ENCODE measurements at places on chromosomes 2 and 18.

GRCh38 chr2:168552450-168552856, 96.4 kb downstream of the CERS6 start:
- DNase-seq, result no peak

- no peak for DNase-seq
Measured at GRCh38 chr2:45011121-45011520, 1.9 kb upstream of the SIX2 start.

- DNase-seq, result no peak
Measured at GRCh38 chr2:239216614-239217273, 184.1 kb downstream of the HDAC4 start.

GRCh38 chr2:19540739-19541525, 182.5 kb upstream of the OSR1 start:
- DNase-seq, result peak; percentile 67

DNA sequence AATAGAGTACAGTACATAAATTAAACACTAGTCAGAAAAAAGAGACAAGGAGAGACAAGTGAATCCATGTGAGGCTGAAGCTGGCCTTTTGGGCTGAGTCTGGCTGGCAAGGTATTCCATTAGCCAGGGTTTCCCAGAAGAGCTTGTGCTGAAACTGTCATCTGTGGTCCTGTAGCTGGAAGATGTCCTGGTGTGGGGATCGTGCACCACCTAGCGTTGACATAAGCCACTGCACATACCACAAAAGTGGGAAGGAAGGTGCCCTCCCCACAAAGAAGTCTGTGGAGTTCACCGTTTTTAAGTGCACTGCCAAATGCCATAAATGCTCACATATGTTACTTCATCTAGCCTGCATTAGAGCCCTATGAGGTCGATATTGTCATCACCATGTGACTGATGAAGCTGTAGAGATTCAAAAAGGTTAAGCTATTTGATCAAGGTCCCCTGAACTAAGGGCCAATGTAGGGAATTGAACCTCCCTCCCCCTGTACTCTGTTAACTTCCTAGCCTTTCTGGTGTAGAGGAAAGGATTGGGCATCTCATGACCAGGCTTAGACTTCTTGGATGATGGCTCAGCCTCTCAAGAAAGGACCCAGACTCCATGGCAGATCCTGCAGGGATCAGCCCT, 31.9 kb upstream of the GALNT14 start:
- DNase-seq, result peak; percentile 66

DNA sequence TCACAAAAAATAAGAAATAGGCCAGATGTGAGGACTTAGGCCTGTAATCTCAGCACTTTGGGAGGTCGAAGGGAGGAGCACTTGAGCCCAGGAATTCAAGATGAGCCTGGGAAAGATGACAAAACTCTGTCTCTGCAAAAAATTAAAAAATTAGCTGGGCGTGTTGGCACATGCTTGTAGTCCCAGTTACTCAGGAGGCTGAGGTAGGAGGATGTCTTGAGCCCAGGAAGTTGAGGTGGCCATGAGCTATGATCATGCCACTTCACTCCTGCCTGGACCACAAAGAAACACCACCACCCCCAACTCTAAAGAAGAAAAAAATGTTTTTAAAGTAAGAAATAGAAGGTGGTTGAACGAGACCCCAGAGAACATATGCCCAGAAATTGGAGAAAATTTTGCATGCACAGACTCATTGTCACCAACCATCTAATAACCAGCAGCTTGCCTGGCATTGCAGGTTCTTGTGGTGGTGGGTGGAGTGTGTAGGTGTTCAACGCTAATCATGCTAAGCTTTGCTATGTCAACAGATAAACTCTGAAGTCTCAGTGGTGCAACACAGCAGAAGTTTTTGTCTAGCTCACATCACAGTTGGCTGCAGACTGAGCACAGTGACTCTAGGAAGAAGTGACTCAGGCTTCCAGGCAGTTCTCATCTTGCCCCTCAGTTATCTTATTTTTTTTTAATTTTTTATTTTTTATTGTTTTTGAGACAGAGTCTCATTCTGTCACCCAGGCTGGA, 18.6 kb downstream of the ARL4C start:
- DNase-seq, result no peak

GRCh38 chr18:48418539-48419276, 9.5 kb upstream of the ZBTB7C start:
- DNase-seq, result no peak

GRCh38 chr2:182367401-182367800, 59.4 kb downstream of the PDE1A start:
- DNase-seq, result no peak

DNA sequence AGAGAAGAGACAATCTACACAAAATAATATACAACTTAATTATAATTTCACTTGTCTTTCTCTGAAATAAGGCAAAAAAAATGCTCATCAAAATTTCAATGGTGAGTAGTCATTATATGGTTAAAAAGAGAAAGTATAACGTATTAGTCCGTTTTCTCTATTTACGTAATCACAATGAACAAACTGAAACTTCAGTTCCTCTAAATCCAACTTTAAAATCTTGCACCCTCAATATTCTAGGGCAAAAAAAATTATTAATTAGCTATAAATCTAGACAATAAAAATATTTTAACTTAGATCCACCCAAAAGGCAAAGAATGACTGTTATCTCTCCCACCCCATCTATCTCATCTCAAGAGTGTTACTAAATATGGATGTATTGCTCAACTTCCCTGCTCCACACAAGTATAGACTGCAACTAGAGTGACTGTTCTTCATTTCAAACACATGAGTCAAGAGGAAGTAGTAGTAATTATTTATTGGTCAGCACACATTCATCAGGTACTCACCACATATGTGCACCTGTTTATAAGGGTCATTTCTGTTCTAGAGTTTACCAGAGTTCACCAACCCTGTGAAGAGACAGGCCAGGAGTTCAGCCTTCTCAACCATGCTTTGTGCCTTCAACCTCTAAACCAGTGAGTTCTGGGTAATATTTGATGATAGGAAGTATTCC, 36.4 kb downstream of the STK39 start:
- peak; percentile 98 for DNase-seq

- no peak for DNase-seq
Measured at GRCh38 chr2:196681510-196681909, 42.0 kb downstream of the CCDC150 start.

- no peak for DNase-seq
Measured at GRCh38 chr2:233853883-233854240, 473 bp downstream of the HJURP start.

GRCh38 chr2:126038861-126039260, 617.1 kb upstream of the GYPC start:
- DNase-seq, result no peak

- DNase-seq, result peak; percentile 7
Measured at GRCh38 chr18:49399003-49399402, 61.4 kb downstream of the DYM start.

DNA sequence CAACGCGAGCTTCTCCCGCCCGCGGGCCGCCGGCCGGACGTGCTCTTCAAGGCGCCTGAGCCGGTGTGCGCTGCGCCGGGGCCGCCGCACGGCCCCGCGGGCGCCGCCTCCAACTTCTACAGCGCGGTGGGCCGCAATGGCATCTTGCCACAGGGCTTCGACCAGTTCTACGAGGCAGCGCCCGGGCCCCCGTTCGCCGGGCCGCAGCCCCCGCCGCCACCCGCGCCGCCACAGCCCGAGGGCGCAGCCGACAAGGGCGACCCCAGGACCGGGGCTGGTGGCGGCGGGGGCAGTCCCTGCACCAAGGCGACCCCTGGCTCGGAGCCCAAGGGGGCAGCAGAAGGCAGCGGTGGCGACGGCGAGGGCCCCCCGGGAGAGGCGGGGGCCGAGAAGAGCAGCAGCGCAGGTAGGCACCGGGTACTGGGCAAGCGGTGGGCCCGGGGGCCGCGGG, 676 bp downstream of the HOXD11 start:
- no peak for DNase-seq

GRCh38 chr2:216344950-216345300, 27.4 kb downstream of the MARCHF4 start:
- no peak for DNase-seq

All from RCC 7860 (cell line).